ENCODE measurements at places on chromosomes 1 and 21. TPM values are rescaled to one million over a fixed set of nuclear protein-coding genes. Genes with fewer than 3 reads are reported as not detected.

GRCh38 chr1:113140176-113140575 lies 67.2 kb downstream of the LRIG2 start:
- DNase-seq, result no peak

DNA sequence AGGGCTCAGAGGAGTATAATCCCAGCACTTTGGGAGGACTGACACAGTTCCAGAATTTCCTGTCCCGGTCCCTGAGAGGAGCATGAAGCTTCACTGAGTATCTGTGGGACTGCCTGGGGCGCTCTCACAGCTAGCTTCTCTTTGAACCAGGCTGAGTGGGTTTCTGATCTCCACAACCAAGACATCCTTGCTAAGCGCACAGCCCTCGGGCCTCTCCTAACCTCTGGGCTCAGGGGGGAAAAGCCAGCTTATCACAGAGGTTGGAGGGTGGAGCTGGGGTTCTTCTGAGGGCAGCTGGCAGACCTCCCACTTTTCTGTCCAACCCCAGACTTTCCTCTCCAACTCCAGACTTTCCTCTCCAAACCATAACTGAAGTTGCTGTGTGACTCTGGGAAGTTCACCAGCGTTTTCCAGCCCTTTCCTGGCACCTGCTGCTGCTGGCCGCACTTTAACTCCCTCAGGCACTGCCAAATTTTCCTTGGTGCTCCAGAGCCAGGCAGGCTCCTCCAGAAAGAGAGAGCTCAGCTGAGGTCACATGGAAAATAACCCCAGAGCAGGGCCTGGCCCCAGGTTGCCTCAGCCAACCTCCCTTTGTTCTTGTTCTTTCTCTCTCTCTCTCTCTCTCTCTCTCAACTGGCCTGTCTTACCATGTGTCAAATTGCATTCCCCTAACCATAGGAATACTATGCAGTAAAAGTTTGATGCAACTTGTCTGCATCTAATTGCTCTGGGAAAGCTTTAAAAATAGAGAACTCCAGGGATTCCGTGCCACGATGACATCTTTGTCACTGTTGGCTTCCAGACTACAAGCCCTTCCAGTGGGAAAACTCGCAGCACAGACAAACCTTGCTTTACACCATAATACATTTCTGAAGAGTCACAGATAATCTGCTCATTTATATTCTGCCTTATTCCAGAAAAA lies 49.5 kb downstream of the OLFML2B start:
- no peak for DNase-seq

DNA sequence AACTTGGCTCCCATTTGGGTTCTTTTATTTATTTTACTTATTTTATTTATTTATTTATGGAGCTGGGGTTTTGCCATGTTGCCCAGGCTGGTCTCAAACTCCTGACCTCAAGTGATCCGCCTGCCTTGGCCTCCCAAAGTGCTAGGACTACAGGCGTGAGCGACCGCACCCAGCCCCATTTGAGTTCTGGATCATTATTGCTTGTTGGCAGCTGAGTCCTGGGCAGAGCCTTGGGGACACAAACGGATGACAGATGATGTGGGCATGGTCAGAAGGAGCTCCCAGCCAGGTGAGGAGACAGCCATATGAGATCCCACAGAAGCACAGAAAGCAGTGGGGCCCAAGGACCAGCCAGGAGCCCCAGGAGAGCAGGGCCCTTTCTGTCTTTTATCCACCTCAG lies 254.0 kb downstream of the MATN1 start:
- DNase-seq, result no peak

DNA sequence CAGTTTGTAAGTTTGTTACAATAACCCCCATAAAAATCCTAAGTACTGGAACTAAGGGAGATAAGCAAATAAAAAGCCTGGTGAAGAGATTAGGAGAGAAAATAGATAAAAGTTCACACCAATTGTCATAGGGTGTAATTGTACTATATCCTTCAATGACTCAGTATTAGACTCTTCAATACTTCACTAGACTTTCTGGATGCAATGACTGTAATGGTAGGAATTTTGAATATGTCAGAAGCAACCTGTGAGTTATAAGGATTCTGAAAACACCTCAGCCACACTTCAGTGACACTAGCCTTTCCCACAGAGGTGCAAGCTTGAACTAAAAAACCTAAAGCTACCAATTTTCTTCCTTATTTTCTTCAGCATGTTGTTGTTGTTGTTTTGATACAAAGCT lies 147.9 kb downstream of the PTGER3 start:
- no peak for DNase-seq

DNA sequence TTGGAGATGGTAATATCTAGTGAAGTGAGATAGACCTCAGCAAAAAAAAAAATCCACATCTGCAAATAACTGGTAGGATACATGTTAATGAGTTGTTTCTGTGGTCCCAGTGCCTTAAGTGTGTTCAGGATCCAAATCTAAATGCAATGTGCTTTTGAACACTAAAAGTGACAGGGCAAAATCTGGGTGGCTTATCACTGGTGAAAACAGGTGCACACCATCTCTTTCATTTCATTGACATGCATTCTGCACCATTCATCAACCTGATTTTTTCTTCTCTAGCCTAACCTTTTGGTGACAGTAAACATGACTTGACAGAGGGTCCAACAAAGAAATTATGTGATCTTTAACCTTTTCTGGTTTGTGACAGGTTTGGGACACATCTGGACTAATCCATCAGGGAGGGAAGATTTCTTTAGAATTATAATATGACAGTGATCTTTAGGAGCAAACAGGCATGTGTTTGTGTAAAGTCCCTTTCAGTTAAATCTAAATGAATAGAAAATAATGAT lies 201.6 kb upstream of the NEGR1 start:
- no peak for DNase-seq

- DNase-seq, result no peak
These were observed 315.9 kb upstream of the GREM2 start for GRCh38 chr1:240927821-240928220.

RCSD1 gene
- 4.2 TPM for total RNA-seq

UTS2 gene
- total RNA-seq, result not detected

TLR5 gene
- 30.9 TPM for total RNA-seq

XKR8 gene
- total RNA-seq, result 5.3 TPM
